ENCODE measurements at places on chromosomes 13 and 19.
A peak's percentile ranks its signal among the peaks of the same experiment; 100 is the strongest.

DNA sequence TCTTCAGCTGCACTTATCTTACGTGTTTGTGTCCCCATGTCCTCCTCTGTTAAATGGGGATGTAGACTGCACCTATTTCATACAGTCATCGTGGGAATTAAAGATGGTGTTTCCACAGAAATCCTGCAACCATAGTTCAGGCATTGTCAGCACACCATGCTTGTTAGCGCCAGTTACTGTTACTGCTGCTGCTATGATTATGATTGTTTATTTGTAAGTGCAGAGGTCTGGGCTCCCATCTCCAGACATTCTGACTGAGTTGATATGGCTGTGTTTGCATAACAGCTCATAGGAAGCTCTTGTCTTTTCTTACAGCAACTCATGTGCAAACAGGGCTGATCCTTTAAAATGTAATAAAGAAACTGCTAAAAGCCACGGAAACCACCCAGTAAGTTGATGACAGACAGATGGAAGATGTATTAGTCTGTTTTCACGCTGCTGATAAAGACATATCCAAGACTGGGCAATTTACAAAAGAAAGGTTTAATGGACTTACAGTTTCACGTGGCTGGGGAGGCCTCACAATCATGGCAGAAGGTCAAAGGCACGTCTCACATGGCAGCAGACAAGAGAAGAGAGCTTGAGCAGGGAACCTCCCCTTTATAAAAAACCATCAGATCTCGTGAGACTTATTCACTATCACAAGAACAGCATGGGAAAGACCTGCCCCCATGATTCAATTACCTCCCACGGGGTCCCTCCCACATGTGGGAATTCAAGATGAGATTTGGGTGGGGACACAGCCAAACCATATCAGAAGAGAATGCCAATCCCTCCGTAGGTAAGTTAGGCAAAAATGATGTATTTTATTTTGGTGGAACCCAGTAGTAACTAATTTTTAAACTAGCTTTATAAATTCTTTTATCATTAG, 1.6 kb downstream of the ZSCAN5A start:
- DNase-seq: no peak
- H3K36me3 ChIP-seq: peaks cover 20% of the 10 kb centered on the region
- H3K4me1 ChIP-seq: peaks cover 16% of the 10 kb centered on the region
- H3K27ac ChIP-seq: peak overlapping the region; percentile 98
- H3K4me3 ChIP-seq: peak overlapping the region; percentile 99

DNA sequence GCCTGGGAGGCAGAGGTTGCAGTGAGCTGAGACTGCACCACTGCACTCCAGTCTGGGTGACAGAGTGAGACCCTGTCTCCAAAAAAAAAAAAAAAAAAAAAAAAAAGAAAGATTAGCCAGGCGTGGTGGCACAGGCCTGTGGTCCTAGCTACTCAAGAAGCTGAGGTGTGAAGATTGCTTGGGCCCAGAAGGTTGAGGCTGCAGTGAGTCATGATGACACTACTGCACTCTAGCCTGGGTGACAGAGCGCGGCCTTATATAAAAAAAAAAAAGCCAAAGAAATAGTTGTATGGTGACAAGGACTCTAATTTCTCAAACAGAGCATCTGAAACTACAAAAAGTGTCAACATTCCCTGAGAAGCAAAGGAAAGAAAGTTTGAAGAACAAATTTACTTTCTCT, 3.4 kb downstream of the PBX4 start:
- peak overlapping the region; percentile 43 for H3K4me3 ChIP-seq
- DNase-seq: no peak
- peaks cover 29% of the 10 kb centered on the region for H3K36me3 ChIP-seq
- peaks cover 2% of the 10 kb centered on the region for H3K27me3 ChIP-seq
- H3K4me1 ChIP-seq: peaks cover 38% of the 10 kb centered on the region
- peak overlapping the region; percentile 18 for H3K27ac ChIP-seq

- H3K27ac ChIP-seq: peak overlapping the region; percentile 87
- no peak for DNase-seq
- no peaks in the 10 kb centered on the region for H3K27me3 ChIP-seq
- peak overlapping the region; percentile 70 for H3K4me3 ChIP-seq
- H3K36me3 ChIP-seq: peaks cover 36% of the 10 kb centered on the region
Measured at GRCh38 chr19:41328842-41329225, 18.9 kb downstream of the CCDC97 start.

DNA sequence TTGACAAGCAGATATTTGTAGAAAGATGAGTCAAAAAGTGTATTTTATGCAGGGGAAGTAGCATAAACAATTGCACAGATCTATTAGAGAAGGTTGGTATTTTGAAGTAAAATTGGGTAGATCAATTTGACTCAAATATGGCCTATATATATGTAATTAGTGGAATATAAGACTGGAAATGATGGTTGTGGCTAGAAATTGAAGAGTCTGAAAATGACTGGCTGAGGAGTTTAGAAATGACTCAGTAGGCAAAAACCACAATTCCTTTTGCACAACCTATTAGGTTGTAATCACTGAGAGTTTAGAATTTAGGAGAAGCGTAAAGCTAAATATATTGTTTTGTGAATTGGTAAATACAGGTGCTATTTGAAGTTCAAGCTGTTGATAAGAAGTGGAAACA, 622.6 kb upstream of the PCDH20 start:
- H3K27ac ChIP-seq: no peak overlapping the region
- no peaks in the 10 kb centered on the region for H3K36me3 ChIP-seq
- no peaks in the 10 kb centered on the region for H3K27me3 ChIP-seq

DNA sequence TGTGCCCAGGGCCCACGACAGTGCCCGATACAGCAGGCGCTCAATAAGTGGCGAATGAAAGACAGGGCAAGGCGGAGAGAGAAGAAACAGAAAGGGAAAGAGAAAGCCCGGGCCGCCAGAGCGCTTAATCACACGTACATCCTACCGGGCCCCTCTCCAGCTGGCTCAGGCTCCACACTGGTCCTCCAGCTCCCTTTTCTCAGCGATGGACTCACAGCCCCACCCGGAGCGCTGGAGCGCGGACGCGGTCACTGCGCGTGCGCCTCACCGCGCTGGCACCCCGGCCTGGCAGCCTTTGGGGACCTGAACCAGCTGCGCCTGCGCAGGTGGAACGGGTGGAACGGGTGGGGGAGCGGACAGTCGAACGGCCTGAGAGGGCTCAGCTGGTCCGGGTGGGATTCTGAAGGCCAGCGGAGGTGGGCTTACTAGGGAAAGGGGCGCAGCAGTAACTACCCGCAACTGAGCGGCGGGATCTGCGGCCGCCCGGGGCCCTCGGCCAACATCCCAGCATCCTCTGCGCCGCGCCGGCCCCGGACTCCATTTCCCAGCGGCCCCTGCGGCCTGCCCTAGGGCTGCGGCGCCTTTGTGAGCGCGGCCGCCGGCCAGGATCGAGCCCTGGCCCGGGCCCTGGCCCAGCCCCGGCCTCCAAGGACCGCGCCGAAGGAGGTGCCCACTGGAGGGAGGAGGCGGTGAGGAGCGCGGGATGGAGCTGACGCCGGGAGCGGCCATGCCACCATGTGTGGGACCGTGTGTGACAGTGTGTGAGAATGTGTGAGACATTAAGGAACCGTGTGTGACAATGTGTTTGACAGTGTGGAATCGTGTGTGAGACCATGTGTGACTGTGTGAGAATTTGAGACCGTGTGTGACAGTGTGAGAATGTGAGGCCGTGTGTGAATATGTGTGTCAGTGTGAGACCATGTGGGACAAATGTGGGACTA, at the start of gene ZNF583:
Gene ZNF583, plus strand, starts transcription at position 569 of the 941 bp plus-strand sequence. CDS start 2,783 bp downstream, outside the sequence.
- H3K36me3 ChIP-seq: peaks cover 70% of the 10 kb centered on the region
- H3K27ac ChIP-seq: peak within 1 kb of the TSS; percentile 93
- H3K27me3 ChIP-seq: no peaks in the 10 kb centered on the region
- peak within 1 kb of the TSS; percentile 93 for H3K4me3 ChIP-seq
- peaks cover 19% of the 10 kb centered on the region for H3K4me1 ChIP-seq

- peaks cover 5% of the 10 kb centered on the region for H3K36me3 ChIP-seq
- H3K27me3 ChIP-seq: peaks cover 11% of the 10 kb centered on the region
- H3K4me3 ChIP-seq: no peak overlapping the region
- peaks cover 17% of the 10 kb centered on the region for H3K4me1 ChIP-seq
- DNase-seq: no peak
Measured at GRCh38 chr19:49186108-49186507, 28.5 kb downstream of the TRPM4 start.

- H3K27ac ChIP-seq: no peak overlapping the region
- H3K36me3 ChIP-seq: no peaks in the 10 kb centered on the region
- no peak for DNase-seq
- no peak overlapping the region for H3K4me3 ChIP-seq
Measured at GRCh38 chr13:76921516-76921915, 26.8 kb upstream of the ACOD1 start.

DNA sequence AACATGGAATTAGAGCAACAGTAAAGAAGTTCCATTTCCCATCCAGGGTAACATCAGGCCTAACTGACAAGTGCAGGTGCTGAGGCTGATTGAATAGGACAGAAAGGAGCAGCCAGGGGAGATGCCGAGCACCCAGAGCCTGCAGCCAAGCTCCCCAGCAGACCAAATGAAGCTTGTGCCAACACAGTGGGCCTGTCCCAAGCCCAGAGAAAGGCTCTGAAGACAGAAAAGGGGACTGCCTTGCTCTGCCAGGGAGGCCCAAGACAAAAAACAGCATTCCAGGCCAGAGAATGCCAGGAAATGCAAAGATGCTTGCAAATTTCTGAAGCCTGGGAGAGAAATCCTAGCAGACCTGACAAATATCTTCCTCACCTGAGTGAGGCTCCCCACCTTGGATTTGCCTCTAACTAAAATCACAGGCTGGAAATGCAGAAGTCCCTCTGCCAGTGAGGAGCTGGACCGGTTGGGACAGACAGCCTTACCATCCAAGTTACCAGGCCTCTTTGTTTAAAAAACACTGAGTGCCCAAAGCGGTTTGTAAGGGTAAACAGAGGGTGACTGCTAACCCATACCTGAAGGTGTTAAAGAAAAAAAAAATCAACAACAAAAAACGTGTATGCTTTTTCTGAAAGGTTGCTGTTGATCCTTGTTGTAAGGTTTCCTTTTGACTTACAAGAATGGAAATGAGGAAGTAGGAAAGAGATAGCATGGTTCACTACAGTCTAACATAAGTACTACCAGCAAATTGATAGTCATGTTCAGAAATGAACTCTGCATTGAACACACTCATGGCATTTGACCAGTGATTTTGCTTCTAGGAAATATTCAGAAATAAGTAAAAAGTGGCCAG, 11.8 kb upstream of the HMGB1 start:
- no peak overlapping the region for H3K4me3 ChIP-seq
- peaks cover 17% of the 10 kb centered on the region for H3K27me3 ChIP-seq
- no peaks in the 10 kb centered on the region for H3K36me3 ChIP-seq
- no peak for DNase-seq

- no peak overlapping the region for H3K27ac ChIP-seq
- peaks cover 7% of the 10 kb centered on the region for H3K4me1 ChIP-seq
- no peak overlapping the region for H3K4me3 ChIP-seq
- H3K27me3 ChIP-seq: no peaks in the 10 kb centered on the region
- no peak for DNase-seq
Measured at GRCh38 chr13:72798817-72799216, 16.9 kb downstream of the PIBF1 start.

DNA sequence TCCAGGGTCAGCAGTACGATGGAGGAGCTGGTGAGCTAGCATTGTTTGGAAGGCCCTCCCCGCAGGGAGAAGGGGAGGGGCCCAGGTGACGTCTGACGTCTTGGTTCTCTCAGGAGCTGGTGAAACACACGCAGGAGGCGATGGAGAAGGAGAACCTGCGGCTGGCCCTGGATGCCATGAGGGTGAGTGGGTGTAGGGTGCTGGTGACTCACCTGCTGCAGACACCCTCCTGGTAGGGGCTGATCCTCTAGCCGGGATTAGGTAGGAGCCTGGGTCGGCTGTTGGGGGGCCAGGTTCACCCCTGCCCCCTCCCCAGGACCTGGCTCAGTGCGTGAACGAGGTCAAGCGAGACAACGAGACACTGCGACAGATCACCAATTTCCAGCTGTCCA, 55.8 kb downstream of the VAV1 start:
- H3K4me3 ChIP-seq: no peak overlapping the region
- peaks cover 11% of the 10 kb centered on the region for H3K4me1 ChIP-seq
- H3K27me3 ChIP-seq: no peaks in the 10 kb centered on the region
- no peak overlapping the region for H3K27ac ChIP-seq

- no peak for DNase-seq
- H3K27ac ChIP-seq: no peak overlapping the region
- no peaks in the 10 kb centered on the region for H3K4me1 ChIP-seq
- H3K27me3 ChIP-seq: peaks cover 2% of the 10 kb centered on the region
- H3K36me3 ChIP-seq: no peaks in the 10 kb centered on the region
Measured at GRCh38 chr13:104584481-104584880, 1518.3 kb upstream of the SLC10A2 start.

Data from activated naive CD8-positive, alpha-beta T cell treated with anti-CD3 and anti-CD28 coated beads, Interleukin-2, amount 10 ng/mL, durations not matched to agents 7 days and 5 days (primary cell).